ENCODE measurements at places on chromosomes 7 and 10. TPM values are rescaled to one million over a fixed set of nuclear protein-coding genes. Genes with fewer than 3 reads are reported as not detected.

GRCh38 chr7:2154121-2154520 lies 78.6 kb downstream of the MAD1L1 start:
- no peak for DNase-seq

- DNase-seq = no peak
Measured at GRCh38 chr7:133556553-133556952, 303.7 kb downstream of the EXOC4 start.

DNA sequence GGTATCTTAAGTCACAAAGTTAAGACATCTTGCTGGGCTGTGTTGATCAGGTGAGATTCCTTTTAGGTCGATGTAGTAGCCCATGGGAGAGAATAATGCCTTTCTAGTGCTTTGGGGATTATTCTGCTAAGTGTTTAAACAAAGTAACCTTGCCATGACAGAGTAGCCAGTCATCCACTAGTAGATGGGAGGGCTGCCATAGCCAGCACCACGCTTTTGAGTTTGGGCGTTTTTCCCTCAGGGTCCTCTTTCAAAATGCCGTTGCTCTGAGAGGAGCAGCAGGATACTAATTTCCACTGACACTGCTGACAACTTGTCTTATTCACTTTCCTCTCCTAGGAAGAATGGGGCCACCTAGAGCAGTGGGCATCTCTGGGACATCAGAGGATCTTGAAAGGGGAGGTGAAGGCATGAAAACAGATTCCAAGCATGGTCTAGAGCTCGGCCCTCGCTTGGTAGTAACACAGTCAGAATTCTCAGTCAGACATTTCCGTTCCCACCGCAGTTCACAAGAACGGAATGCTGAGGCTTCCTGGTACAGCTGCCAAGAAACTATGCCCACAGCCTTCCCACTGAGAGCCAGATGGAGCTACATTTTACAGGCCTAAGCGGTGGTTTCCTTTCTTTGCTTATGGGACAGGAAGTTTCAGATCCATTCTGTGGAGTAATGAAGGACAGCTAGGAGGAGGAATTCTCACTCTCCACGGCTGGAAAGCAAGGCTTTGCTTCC lies 15.3 kb upstream of the RSU1 start:
- no peak for DNase-seq

ABCC2 gene
- 6.2 TPM for total RNA-seq

DNA sequence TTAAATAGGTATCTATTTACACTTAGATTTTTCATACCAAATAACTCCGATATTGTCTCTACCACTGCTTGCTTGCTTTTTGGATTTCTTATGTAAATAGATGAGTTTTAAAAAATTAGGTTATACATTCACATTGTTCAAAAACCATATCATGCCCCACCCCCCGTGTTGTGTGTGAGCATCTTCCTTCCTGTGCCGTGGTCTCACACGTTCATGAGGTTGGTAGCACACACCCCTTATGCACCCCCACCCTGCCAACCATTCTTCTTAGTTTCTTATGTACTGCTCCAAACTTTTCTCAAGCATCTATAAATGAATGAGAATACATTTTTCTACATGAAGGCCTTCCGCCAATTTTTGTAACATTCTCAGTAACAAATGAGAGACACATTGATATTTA lies 115.6 kb downstream of the FANK1 start:
- no peak for DNase-seq

FOXI2 gene
- total RNA-seq = not detected

Measured in neural crest cell (in vitro differentiated cells).